ENCODE measurements at places on chromosomes 3 and 15.

DNA sequence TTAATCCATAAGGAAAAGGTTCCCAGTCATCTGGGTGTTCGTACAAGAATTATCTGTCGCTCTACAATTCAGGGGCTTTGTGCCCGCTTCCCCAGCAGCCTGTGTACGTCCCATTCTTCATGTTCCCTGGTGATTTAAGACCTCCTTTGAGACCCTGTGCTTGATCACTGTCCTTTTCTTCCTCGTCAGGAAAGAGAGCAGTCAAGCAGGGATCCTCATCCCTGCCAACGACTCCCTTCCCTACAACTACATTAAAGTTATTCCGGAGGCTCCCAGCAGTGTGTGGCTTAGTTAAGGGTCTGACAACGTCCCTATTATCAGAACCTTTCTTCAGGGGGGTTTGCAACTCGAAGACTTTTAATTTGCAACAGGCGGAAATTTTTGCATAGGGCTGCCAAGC, 175.7 kb downstream of the FOXP1 start:
- no peak for DNase-seq

GRCh38 chr3:171892457-171892856, 49.3 kb downstream of the TMEM212 start:
- DNase-seq: no peak

DNA sequence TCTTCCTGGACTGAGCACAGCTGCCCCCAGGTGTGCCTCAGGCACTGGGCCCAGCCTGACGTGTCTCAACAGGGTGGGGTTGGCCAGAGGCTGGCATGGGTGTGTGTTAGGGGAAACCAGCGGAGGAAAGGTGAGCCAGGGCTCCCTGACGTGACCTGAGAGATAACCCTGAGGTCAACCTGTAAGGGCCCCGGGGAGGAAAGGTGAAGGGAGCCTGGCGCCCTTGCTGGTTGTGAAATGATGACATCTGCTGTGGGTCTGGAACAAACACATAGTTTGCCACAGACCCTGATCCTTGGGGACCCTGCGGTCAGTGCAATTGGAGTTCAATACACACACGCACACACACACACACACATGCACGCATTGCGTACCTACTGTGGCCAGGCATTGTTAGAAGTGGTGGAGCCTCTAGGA, 100.2 kb upstream of the TLE3 start:
- no peak for DNase-seq

DNA sequence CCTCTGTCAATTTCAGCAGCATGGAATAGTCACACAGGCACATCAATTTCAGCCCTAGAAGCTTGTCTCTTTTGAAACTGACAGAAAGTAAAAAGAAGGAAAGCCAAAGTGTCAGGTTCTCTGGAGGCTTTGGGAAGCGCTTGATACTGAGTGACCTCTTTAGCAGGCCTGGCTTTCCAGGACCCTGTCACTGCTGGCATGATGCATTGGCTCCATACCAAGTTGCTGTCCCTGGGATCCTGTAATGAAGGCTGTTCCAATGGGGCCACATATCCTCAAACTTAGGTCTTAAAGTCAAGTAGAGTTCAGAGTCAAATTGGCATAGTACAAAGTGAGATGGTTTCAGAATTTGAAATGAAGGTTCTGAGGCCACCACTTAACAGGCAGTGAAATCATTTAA, 640.9 kb downstream of the SQOR start:
- DNase-seq: no peak

GRCh38 chr3:133374708-133375402, 25.0 kb upstream of the BFSP2 start:
- peak; percentile 68 for DNase-seq

DNA sequence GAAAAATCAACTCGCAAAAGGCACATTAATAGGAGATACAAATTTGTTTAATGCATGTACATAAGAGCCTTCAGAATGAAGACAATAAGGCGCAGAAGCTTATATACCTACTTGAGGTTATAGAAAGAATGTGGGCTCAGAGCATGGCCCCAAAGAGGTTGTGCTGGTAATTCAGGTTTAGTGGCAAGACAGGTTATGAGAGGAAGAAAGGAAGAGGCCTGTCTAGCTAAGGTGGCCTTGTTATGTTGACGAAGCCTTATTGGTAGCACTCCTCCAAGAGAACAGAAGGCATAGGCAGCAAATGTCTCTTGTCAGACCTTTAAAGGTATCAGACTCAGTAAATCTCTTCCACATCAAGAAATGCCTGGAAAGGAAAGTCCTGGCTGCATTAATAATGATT, 290.8 kb downstream of the MCTP2 start:
- DNase-seq: no peak

DNA sequence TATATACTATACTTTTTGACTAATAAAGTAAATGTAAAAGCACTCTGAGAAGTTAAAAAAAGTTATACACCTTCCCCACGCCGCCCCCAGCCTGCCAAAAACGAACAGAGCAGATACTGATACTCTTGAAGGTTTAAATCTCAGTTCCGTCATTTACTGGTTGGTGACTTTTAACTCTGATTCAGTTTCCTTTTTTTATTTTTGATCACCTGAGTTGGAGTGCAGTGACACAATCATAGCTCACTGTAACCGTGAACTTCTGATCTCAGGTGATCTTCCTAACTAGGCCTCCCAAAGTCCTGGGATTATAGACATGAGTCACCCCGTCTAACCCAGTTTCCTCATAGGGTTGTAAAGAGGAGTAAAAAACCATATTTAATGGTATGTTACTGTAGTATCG, 3.3 kb upstream of the TIPIN start:
- no peak for DNase-seq

DNA sequence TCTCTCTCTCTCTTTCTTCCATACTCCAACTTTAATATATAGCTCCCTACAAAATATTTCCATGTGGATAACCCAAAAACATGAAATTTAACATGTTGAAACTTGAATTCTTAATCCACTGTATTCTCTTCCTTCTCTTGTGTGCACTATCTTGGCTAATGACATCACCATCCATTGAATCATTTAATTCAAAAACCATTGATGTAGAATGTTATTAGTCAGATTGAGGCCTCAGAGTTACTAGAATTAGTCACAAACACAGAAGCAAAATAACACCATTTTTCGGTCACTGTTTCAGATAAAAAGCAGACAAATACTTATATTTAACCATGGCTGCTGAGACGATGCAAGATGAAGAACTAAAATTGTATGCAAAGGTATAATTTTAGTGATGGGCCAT, 256.9 kb upstream of the LRRC3B start:
- no peak for DNase-seq

GRCh38 chr15:62505762-62506161, 340.7 kb upstream of the C2CD4B start:
- DNase-seq: no peak

GRCh38 chr3:107309312-107309711, 67.9 kb upstream of the CCDC54 start:
- peak; percentile 3 for DNase-seq

GRCh38 chr3:126052196-126053058, 31.5 kb downstream of the SLC41A3 start:
- no peak for DNase-seq
